Daoy (cell line): ENCODE measurements at places on chromosomes 7 and 10.

GRCh38 chr7:99108613-99109012, 35.3 kb downstream of the SMURF1 start:
- DNase-seq, result no peak

DNA sequence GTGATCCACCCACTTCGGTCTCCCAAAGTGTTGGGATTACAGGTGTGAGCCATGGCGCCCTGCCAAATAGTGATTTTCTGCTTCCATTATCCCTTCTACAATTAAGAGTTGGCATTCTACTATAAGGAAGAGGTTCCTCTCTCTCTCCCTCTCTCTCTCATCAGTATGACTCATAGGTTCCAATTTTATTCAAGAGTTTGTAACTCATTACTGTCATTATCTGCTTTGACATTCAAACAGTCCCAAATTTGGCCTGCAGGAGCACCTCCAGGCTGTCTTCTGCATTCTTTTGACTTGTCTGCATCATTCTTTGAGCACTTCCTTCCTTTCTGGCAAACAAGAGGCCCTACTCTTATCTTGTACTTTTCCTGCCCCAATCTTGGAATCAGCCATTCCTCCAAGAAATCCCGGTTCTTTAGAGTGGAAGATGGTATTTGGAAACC, 33.2 kb upstream of the CALU start:
- no peak for DNase-seq

GRCh38 chr10:98150544-98150943, 16.1 kb downstream of the R3HCC1L start:
- DNase-seq, result peak; percentile 20

GRCh38 chr10:34033078-34033477, 698.6 kb upstream of the NRP1 start:
- DNase-seq, result peak; percentile 13

GRCh38 chr7:84829719-84830118, 357.1 kb downstream of the SEMA3D start:
- no peak for DNase-seq

GRCh38 chr7:70681469-70682350, 450.2 kb upstream of the GALNT17 start:
- peak; percentile 65 for DNase-seq

DNA sequence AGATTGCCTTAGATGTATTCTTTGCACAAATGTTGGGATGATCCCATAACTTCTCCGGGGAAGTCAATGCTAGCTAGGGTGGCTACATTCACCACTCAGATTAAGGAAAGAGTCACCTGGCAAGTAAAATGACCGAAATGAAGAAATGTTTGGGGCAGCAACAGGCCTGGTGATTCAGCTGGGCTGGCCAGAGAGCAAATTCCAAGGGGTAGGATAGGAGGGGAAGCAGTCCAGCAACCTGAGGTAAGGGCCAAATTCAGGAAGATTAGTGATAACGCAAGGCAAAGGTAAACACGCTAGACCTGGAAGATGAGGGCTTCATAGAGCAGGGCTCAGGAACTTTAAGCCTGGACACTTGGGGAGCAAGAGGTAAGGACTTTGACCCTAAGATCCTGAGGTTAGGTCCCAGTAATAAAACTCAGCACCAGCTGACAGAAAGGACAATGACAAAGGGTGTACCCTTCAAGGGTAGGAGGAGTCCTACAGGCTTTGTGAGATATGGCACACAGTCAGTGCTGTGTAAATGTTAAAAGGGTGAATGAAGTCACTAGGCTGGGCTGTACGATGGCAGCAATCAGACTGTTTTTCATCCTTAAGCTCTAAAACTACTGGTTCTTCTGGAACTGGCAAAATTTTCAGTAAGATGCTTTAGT, 22.7 kb upstream of the SMNDC1 start:
- DNase-seq, result no peak

DNA sequence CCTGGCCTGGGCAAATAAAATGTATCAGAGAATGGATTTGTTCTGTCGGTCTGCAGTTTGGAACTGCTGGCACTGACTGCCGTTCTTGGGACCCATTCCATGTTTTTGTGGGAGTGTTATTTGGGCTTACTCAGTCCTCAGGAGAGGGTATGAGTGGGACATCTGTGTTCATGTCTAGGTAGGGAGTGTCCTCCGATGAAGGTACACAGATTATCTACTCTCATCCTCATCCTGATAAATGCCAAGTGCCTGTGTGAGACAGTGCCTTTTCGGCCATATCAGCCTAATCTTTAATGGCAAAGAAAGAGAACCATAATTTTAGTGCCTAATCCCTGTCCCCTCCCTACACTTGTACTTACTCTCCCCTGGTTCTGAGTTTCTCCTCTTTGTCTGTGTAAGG, 409.4 kb downstream of the REEP3 start:
- DNase-seq, result no peak

DNA sequence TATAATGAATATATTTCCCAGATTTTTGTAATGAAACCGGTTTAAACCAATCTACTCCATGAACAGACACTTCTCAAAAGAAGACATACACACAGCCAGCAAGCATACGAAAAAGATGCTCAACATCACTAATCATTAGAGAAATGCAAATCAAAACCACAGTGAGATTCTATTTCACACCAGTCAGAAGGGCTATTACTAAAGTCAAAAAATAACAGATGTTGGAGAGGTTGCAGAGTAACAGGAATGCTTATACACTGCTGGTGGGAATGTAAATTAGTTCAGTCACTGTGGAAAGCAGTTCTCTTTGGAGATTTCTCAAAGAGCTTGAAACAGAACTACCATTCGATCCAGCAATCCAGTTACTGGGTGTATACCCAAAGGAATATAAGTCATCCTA, 240.7 kb downstream of the TSPAN12 start:
- no peak for DNase-seq

DNA sequence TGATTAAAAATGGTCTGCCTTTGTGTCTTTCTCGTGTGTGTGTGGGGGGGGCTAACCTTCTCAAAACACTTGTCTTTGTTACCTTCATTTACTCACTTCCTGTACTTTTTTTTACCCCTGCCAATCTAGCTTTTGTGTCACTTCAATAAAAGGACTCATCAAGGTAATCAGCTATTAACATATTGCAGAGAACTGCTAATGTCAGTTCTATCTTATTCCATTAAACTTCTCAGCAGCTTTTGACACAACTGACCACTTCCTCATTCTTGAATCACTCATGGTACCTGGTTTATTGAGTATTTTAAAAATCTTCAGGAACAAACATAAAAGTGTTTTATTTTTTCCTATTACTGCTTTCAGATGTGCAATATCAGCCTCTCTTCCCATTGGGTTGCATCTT, 59.8 kb downstream of the SLC25A40 start:
- DNase-seq, result no peak

- DNase-seq, result no peak
These were observed 16.0 kb downstream of the ZFYVE27 start for GRCh38 chr10:97752956-97753355.

DNA sequence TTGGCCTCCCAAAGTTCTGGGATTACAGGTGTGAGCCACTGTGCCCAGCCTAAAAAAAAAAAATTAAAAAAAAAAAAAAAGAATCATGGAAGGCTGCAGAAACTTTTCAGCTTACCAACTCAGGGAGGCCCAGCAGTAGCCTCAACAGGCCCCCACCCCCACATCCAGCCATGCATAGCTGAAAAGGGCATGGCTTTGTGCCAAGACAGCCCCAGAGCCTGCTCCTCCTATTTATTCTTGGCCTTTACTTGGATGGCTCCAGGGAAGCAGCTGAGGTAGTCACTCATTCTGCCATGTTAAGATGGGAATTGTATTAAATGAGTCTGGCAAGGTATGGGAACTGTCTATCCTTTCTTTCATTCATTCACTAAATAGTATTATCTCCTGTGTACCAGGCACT, 13.7 kb upstream of the CNNM2 start:
- DNase-seq, result no peak

DNA sequence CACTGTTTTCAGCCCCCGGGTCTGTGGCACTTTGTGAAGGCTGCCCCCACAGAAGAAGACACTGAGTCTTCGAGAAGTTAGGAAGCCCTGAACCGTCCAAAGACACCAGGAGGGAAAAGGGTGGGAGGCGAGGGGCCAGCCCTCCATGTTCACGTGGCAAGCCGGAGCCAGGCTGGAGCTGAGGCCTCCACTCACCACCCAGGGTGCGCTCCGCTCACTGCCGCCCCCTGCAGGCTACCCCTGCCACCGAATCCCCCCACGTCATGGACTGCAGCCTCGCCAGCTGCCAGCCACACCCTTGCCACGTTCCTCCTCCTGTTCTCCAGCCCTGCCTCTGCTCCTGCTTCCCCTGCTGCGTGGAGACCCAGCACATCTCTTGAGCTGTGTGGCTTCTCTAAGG, 59.0 kb upstream of the EN2 start:
- no peak for DNase-seq

- no peak for DNase-seq
These were observed 107.0 kb downstream of the CPXM2 start for GRCh38 chr10:123784646-123785045.

DNA sequence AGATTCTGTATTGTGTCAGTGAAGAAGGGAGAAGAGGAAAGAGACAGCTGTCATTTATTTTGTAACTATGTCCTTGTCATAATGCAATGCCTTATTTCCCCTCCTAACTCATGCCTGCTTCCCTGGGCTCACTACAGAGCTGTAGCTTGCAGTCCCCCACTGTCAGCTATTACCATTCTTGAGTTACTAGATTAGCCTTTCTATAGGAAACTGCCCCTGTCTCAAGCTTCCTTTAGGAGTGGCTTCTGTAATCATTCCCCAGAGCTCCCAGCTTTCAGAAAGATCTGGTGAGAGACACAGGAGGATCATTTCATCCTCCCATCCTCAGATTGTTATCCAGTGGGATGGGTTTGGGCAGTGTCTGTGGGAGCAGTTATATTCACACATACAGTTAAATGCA, 32.4 kb upstream of the SMKR1 start:
- DNase-seq, result no peak

- DNase-seq, result no peak
These were observed 4.5 kb downstream of the NEUROG3 start for GRCh38 chr10:69568472-69569395.

- no peak for DNase-seq
These were observed 51.3 kb upstream of the STEAP4 start for GRCh38 chr7:88357781-88358525.

GRCh38 chr10:78314651-78315050, 281.0 kb downstream of the RPS24 start:
- no peak for DNase-seq

GRCh38 chr7:8115547-8116402, 146.2 kb downstream of the ICA1 start:
- no peak for DNase-seq
